ENCODE measurements at places on chromosomes 12 and 14. TPM values are rescaled to one million over a fixed set of nuclear protein-coding genes. Genes with fewer than 3 reads are reported as not detected.

Gene FIGNL2
- total RNA-seq, result not detected

Gene NACA
- total RNA-seq, result 1,419 TPM

Gene AKAP5
- 0.13 TPM for total RNA-seq

Gene PAH
- total RNA-seq, result not detected

Gene SLC6A13
- 0.79 TPM for total RNA-seq

Gene CLEC6A
- under 0.01 TPM for total RNA-seq

Gene PDE3A
- total RNA-seq, result under 0.01 TPM

Gene SLC25A47
- not detected for total RNA-seq

Gene OR4E2
- total RNA-seq, result not detected

Gene ZFHX2
- 0.26 TPM for total RNA-seq

Gene TSHR
- total RNA-seq, result not detected

Gene NEUROD4
- total RNA-seq, result not detected

Gene KRT6C
- 138 TPM for total RNA-seq
